Tongue (tissue), 3 donors: ENCODE measurements at places on chromosomes 4 and X. TPM values are rescaled to one million over a fixed set of nuclear protein-coding genes. Genes with fewer than 3 reads are reported as not detected.

Gene FOXR2
- total RNA-seq: not detected

Gene ITIH6
- 0.51 TPM for total RNA-seq

DNA sequence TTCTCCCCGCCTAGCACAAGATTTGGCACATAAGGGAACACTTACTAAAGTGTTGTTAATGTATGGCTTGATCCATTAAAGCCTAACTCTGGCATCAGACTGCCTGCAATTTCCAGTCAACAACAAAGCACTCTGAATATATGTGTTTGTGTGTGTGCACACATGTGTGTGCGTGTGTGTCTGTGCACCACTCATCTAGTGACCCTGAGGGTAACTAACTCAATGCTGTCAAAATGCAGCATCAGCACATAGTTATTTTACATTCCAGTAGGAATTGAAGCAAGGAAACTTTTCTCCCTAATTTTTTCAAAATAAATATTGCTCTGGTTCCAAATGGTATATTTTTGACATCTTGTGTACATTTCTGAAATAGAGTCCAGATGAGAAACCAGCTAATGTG, 94.4 kb downstream of the SHROOM4 start:
- peak; percentile 18 for DNase-seq

Gene TMEM154
- 12.6 TPM for total RNA-seq

Gene GLRB
- total RNA-seq: 2.8 TPM

DNA sequence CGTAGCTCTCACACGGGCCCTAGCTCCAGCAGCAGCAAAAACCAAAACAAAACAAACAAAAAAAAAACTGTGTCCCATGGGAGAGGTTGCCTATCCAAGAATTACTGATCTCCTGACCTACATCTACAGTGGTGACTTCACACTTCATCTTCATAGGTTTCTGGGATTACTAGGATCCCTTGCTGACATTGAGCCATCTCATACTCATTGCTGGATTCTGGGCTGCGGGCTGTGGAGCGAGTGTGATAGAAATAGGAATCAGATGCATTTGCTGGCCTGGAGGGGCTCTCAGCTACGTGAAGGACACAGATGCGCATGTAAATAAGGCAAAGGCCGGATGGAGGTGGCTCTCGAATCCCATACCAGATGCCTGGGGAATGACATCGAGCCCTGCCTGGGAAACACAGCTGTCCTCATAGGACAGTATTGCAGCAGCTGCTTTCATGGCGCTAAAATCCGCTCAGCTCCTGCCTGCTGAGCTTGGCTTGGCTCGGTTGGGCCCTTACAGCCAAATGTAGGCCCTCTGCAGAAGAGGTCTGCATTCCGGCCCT, 41.7 kb downstream of the CNGA2 start:
- peak; percentile 92 for DNase-seq

- DNase-seq: no peak
Measured at GRCh38 chr4:169437299-169438047, 166.7 kb upstream of the SH3RF1 start.

GRCh38 chr4:122010610-122011009, 58.8 kb upstream of the TRPC3 start:
- DNase-seq: no peak

DNA sequence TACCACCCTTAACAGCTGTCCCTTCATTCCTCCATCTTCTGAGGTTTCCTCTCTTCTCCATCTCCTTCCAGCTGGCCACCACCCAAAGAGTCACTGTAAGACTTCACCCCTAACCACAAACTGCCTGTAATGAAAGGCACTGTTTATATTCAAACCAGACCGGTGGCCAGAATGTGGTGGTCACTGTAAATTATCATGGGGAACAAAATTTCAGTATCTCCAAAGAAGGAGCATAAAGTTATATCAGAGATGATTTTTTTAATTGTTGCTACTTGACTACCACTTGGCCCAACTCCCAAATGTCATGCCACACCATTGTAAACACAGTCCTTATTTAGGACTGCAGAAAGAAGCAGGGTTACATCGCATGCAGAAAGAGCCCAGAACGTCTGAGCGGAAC, 44.8 kb downstream of the SMARCA1 start:
- no peak for DNase-seq

DNA sequence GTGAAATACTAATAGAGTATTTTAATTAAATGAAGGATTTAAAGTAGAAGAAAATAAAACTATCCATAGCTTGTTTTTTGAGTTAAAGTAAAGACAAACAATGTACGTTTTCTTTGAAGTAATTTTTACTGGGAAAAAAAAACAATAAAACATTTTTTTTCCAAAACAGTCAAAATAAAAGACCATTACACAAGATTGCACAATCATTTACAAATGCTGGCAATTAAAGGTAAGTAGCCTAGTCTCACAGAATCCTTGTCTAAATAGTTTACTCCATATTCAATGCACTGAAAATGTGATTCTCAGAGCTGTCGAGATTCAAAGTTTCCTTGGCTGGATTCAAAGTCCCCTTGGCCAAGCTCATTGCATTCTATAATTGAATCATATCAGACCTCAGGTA, 21.2 kb downstream of the C4orf54 start:
- no peak for DNase-seq

- peak; percentile 83 for DNase-seq
Measured at GRCh38 chr4:112031712-112032328, 113.4 kb upstream of the FAM241A start.

Gene CLTRN
- 1.0 TPM for total RNA-seq

Gene LANCL3
- total RNA-seq: 0.51 TPM

DNA sequence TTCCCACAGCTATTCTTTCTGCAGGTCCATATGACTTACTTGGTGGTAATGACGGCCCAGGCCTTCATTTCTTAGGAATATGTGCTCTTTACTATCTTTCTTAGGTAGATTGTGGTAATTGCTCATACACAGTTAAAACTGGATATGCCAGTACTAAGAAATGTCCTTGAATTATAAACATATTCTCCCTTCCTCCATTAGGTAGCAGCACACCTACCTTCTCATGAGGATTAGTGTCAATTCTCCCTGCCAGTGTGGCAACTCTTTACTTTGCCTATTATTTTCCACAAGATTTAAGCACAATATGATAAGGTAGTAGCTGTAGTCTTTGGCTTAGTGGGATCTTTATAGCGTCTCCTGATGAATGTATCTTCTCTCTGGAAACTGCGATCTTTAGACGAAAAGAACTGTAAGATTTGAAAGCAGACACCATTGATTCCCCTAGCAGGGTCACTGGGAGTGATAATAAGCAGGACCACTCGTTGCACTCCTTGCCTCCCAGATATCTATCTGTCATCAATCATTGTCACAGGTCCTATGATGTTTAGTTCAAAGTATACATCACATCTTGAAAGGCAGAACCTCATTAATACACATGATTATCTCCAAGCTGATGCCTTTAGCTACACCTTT, 1240.7 kb downstream of the C4orf33 start:
- peak; percentile 27 for DNase-seq

Gene CBR4
- total RNA-seq: 28.4 TPM

Gene FAM149A
- 8.7 TPM for total RNA-seq
